ENCODE measurements at places on chromosomes 1 and 21.

GRCh38 chr1:178345238-178345637 is 151.5 kb downstream of the CLEC20A start:
- no peak for DNase-seq

DNA sequence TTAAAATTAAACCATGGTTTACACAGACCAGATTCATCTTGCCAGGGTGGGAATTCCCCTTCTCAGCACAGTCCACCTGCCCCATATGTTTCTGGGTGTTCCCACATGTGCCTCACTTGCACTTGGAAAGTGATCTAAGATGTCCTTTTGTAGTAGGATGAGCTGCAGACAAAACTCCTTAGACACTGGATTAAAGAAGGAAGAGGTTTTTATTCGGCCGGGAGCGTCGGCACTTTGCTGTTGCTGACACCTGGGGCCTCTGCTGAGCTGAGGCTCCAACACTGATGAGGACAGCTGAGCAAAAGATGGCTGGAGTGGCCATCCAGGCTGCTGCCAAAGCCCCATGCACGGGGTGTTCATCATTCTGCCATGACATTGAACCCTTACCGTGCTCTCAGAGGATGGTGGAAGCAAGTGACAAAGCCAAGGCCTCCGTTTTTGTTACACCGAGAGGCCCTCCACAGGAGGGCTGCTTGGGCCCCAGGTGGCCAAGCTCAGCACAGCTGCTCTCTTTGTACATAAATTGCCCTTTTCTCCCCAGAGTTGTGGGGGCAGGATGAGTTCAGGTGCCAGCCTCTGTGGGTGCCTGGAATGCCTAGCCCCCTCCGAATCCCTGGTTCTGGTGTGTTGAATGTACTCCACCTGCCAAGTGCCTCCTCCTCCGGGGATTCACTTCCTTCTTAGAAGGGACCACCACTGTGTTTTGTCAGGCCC is 7.3 kb upstream of the ACOT11 start:
- DNase-seq = no peak

DNA sequence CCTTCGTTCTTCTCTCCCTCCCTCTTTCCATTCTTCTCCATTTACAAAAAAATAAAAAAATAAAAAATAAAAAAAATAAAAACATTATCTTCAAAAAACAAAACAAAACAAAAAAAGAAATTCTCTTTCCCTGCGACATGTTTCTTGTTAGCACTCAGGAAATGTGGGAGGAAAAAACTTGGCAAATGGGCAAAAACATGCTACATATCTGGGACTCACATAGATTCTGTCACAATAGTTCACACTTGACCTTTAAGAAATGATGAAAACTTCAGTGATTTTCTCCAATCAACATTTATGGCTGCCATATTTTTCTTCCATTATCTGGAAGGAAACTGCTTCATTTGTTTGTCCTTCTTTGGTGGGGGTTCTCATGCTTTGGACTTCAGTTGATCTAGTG is 109.3 kb downstream of the PRKAB2 start:
- DNase-seq = no peak

GRCh38 chr21:27645285-27645684 is 678.4 kb upstream of the ADAMTS5 start:
- DNase-seq = no peak

DNA sequence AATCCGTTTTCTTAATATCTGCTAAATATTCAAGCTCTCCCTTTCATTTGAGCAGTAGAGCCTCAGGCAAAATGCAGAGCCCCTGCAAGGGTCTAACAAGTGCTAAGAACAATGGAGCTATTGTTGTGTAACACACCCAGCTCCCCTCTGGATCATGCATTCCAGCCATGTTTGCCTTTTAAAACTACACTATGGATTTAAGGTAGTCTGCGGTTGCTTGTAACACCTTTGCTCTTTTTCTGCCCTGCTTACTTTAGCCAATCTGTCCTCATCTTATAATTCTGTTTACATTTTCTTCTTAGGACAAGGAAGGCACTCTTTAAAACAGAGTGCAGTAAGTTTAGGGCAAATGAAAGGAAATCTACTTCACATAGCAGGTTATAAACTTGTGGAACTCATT is 60.0 kb upstream of the C1orf105 start:
- DNase-seq = no peak

DNA sequence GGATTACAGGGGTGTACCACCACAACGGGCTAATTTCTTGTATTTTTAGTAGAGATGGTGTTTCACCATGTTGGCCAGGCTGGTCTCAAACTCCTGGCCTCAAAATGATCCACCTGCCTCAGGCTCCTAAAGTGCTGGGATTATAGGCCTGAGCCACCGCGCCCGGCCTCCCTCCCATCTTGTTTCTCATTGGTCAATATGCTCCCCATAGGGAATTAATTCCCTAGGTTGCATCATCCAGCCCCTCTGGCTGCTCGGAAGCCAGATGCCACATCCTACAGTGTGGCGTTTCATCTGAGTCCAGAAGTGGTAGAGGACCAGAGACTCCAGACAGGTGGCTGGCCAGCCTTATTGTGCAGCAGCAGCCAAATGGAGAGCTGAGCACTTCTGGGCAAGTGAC is 11.5 kb upstream of the VASH2 start:
- DNase-seq = no peak

DNA sequence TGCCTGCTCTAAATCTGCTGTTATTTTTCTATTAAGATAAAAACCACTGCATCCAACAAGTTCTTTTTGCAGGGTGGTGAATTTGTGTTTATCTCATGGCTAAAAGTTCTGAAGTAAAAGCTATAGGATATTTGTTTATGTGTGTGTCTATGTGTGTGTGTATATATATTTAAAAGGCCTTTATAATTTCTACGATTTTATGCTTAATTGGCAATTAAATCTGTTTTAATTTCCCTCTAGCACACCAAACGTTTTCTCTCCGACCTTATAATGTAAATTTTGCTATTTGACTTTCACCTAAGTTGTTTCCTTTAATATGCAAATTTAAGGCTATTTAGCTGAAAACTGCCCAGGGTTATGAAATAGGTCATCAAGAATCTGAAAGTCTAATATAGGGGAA is 19.8 kb upstream of the HPDL start:
- no peak for DNase-seq

DNA sequence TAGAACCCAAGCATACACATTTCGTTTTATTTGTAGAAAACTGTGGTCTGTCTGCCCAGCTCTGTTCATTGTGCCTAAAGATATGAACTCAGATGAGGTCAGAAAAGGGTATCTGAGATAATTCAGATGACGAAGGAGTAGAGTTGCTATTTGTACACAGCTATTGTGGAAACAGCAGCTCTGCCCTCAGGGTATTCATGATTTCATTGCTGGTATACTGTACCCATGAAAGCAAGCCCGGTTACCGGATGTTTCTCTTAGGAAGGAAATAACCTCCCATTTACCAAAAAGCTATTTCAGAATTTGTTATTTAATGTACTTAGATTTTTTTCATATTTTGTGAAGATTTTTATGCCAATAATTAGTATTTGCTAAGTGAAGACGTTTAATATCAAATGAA is 37.8 kb downstream of the SMAP2 start:
- DNase-seq = no peak

- peak; percentile 31 for DNase-seq
Observed at GRCh38 chr1:215566556-215567490, at the start of gene KCTD3. KCTD3 (plus strand) TSS chr1:215567304; CDS start chr1:215567686, 382 bp downstream.

GRCh38 chr1:191174298-191174697 is 696.6 kb upstream of the BRINP3 start:
- no peak for DNase-seq

- no peak for DNase-seq
Observed at GRCh38 chr21:43892984-43893535, 28.0 kb downstream of the AGPAT3 start.

GRCh38 chr1:211726467-211726995 is 51.1 kb upstream of the NEK2 start:
- no peak for DNase-seq

DNA sequence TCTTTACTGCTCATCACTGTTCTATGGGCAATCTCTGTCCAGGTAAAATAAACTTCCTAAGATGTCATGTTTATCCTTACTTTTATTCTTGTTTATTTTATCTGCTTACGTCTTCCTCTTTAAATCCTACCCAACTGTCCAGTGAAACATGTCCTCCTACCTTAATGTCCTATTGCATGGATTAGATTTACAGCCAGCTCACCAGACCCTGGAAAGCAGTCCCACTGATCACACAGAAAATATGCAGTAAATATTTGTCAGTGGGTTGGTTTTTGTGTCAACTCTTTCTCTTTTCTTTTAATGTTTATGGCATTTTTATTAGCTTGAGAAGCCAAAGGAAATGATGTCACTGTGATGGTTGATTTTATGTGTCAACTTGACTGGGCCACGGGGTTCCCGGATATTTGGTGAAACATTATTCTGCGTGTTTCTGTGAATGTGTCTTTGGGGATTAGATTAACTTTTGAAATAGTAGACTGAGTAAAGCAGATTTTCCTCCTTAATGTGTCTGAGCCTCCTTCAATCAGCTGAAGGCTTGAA is 258.3 kb downstream of the SRGAP2C start:
- no peak for DNase-seq

- DNase-seq = no peak
Observed at GRCh38 chr21:36202726-36203602, 46.3 kb downstream of the DOP1B start.

DNA sequence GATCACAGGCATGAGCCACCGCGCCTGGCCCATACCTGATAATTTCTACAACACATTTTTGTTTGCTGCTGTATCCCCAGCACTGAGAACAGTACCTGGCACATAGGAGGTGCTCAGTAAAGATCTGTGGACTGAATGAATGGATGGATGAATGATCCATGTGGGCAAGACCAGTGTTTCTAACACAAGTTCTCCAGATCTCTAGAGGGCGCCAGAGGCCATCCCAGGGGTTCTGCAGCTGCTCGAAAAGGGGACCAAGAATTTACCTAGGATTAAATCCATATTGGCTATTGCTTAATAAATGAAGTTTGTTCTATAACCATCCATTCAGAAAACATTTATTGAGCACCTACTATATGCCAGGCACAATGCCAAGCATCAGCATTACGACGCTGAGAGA is 167.7 kb downstream of the ACTL8 start:
- DNase-seq = no peak

DNA sequence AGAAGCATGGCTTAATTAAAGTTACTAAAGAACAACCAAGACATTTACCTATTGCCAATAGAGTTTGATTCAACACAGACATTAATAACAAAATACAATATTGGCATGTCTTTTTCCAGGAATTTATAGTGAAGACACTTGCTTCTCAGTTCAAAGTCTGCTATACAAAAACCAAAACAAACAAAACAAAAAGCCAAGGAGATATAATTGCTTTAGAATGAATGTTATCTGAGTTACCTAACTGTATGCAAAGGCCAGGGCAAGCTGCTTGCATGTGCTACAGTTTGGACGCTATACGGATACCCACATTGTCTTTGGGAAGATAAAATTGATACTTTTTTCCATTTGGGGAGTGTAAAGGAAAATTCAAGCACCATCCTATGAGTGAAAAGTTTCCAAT is 13.6 kb downstream of the FMO5 start:
- DNase-seq = no peak

GRCh38 chr1:192272732-192273131 is 44.1 kb upstream of the RGS21 start:
- no peak for DNase-seq

DNA sequence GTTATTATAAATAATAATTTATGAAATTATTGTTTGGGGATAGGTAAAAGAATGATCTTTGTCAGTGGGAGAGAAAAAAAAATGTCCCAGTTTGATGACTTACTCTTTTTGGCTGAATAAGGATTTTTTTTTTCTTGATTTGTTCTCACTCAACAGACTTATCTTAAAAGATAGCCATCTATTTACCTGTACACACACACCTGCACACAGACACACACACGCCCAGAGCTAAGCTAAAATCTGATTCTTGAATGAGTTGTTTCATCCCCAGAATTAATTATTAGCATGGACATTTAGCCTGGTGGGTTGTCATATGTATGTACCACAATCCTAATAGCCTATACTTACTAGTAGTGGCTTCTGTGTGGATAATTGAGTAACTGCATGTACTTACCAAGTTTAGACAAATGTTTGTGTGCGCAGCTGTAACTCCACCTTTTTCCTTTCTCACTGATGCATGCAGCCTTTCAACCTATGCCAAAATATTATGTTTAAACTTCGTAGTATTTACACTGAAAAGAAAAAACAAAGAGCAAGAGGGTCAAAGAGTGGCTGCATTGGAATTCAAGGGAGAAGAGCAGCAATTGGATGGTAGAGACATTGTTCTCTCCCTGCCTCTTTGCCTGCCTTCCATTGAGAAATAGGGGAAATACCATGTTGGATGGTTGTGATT is 174.3 kb downstream of the ADGRL2 start:
- no peak for DNase-seq

- no peak for DNase-seq
Observed at GRCh38 chr21:26769613-26770188, 75.5 kb downstream of the ADAMTS1 start.

Data from stimulated activated CD4-positive, alpha-beta T cell treated with anti-CD3 and anti-CD28 coated beads, Interleukin-4, amount 100 ng/mL, for 24 hours (primary cell).